ENCODE measurements at places on chromosomes 4 and X. TPM values are rescaled to one million over a fixed set of nuclear protein-coding genes. Genes with fewer than 3 reads are reported as not detected.

RHOXF2B gene
- not detected for total RNA-seq

DOCK11 gene
- total RNA-seq: 4.4 TPM

RAB33A gene
- total RNA-seq: not detected

SPINK2 gene
- total RNA-seq: not detected

CT45A10 gene
- not detected for total RNA-seq

MAGEA8 gene
- total RNA-seq: not detected

PPP1R2C gene
- total RNA-seq: not detected

UCP1 gene
- not detected for total RNA-seq

ASB9 gene
- 1.9 TPM for total RNA-seq

SH3RF1 gene
- total RNA-seq: 38.2 TPM

F8A3 gene
- total RNA-seq: 4.8 TPM

ZCCHC12 gene
- not detected for total RNA-seq

MTMR8 gene
- total RNA-seq: 1.6 TPM

GPC4 gene
- 7.2 TPM for total RNA-seq

LGI2 gene
- total RNA-seq: not detected

MTM1 gene
- total RNA-seq: 16.3 TPM

KLHL15 gene
- total RNA-seq: 7.7 TPM

AKAP4 gene
- total RNA-seq: not detected

SH3BGRL gene
- total RNA-seq: 60.3 TPM

SMIM43 gene
- not detected for total RNA-seq

SPATA18 gene
- 32.0 TPM for total RNA-seq

SLC49A3 gene
- 0.83 TPM for total RNA-seq

RHOXF2 gene
- not detected for total RNA-seq

CSAG2 gene
- total RNA-seq: not detected

VEGFD gene
- under 0.01 TPM for total RNA-seq

PNCK gene
- total RNA-seq: 1.2 TPM

SCRG1 gene
- total RNA-seq: 3.0 TPM

SSX3 gene
- total RNA-seq: not detected

RNF150 gene
- 5.0 TPM for total RNA-seq

CFAP299 gene
- total RNA-seq: not detected

MAGEE1 gene
- 1.8 TPM for total RNA-seq

NAA11 gene
- not detected for total RNA-seq
